ENCODE measurements at places on chromosomes 2 and 18. TPM values are rescaled to one million over a fixed set of nuclear protein-coding genes. Genes with fewer than 3 reads are reported as not detected.

DNA sequence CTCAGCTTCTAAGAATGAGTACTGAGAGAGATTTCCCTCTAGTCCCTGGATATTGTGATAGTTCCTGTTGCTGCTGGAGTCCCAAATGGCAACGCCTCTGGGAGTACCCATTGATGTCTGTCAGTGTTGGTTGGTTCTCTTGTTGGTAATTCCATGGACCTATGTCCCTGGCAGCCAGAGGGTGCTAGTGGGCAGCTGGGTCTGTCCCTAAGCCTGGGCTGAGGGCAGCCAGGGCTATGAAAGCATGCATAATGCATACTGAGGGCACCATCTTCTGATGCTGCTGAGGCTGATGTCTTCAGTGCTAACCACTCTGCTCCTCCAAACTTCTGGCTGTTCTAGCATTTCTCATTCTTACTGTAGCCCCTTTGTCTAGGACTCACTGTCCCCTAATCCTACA lies 35.9 kb downstream of the NABP1 start:
- DNase-seq, result no peak

DNA sequence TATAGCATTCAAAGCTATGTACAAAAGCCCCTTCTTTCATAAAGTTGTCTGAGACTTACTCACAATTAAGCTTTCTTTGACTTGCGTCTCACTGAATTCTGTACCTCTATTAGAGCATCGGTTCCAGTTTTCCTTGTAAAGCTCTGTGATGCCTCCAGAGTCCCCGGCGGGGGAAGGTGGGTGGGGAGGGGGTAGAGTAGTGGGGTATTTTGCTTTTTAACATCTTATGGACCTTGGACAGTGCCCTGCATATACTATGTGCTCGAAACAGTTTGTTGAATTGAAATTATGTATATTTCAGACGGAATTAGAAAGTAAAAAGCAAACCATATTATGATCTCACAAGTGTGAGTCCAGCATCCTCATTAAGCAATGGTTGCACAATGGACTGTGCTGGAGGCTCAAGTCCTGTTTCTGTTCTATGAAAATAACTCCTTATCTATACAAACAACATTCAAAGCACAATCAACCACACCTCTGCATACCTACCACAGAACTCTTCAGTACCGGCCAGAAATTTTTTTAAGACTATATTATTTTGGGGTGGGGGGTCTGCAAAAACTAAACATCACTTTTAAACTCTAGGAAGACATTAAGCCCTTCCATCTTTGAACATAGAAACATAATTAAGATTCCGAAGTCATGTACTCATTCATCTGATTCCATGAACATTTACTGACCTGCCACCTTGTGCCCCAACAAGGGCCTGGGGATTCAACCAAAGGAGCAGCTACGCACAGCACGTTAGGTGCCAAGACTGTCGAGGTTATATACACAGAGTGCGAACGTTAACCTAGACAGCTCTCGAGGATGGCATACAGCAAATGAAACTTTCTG lies 908 bp downstream of the STAT1 start:
- DNase-seq, result no peak

- no peak for DNase-seq
Observed at GRCh38 chr2:107384422-107384821, 442.3 kb upstream of the RGPD4 start.

GRCh38 chr18:5178519-5178918 lies 18.5 kb downstream of the AKAIN1 start:
- DNase-seq, result no peak

GRCh38 chr2:196167666-196168065 lies 3.7 kb downstream of the STK17B start:
- no peak for DNase-seq

DNA sequence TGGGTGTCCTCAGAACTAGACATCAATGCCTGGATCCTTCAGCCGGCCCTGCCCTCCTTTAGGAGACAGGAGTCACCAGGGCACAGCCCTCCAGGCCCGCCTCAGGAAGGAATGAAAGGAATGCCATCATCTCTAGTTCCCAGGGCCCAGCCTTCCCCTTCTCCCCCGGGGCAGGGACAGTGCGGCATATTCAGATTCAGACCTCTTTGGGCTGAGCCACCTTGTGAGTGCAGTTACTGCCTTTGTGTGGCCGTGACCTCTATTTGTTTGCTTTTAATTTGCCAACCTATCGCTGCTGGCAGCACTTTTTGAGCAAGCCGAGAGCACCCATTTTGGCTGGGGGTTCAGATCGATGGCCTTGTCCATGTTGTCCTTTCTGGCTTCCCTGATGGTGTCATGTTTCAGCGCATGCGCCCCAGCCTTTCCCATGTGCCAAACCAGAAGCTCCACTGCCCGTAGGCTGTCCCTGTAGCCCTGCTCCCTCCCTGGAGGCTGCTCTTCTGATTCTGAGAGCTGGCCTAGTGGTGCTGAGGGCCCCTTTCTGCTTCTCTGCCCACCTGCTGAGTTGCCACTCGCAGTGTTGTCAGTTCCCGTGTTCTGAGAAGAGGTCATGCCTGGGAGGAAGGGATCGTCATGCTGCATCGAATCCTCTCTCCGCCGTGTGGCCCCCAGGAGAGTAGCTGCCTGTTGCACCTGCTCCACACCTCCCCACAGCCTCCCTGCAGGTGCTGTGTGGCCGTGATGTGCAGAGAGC lies 10.9 kb downstream of the ANKRD23 start:
- DNase-seq, result no peak

DNA sequence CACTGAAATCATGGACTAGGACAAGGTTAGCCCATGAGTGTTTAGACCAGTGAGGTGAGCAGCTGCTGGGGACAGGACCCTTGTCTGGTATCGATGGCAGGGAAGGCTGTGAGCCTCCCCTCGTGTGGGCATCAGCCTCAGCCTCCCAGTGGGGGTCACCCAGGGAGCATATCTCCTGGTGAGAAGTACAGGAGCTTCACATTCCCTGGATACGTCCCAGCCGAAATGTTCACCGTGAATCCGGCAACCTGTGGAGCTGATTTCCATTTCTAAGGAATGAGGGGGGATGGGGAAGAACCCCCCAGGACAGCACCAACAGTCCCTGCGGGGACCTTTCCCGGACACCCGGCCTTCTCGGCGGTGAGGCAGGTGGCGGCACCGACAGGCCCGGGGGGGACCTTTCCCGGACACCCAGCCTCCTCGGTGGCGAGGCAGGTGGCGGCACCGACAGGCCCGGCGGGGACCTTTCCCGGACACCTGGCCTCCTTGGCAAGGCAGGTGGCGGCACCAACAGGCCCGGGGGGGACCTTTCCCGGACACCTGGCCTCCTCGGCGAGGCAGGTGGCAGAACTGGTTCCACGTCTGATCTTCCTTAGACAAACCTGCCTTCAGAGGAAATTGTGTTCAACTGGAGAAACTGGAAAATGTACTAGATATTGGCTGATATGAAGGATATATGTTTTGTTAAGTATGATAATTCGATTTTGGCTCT lies 21.2 kb downstream of the RTP5 start:
- no peak for DNase-seq

DNA sequence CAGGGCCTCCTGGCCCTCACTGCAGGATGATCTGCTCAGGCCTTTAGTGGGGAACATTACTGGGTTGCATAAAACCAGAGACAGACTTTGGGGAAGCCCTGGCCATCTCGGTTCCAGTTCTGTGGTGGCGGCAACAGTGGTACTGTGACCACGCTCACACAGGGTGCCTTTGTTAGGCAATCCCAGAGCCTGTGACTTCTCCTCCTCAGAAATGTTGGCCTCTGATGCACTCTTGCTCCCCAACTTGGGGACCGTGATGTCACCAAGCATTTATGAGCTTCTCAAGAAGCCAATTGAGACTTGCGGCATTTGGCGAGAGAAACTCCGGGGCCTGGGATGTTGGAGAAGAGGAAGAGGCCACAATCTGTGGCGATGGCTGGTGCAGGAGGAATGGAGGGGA lies 80.9 kb upstream of the PKDCC start:
- no peak for DNase-seq

DNA sequence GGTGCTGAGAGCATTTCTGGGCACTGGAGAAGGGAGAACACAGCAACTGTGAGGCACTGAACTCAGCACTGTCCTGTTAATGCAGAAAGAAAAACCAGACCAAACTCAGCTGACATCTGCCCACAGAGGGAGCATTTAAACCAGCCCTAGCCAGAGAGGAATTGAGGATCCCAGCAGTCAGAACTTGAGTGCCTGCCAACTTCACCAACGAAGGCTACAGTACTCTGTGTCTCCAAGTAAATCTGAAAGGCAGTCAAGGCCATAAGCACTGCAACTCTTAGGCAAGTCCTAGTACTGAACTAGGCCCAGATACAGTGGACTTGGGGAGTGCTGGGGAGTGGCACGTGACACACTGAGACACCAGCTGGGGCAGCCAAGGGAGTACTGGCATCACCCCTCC lies 176.2 kb upstream of the ZC3H15 start:
- no peak for DNase-seq

DNA sequence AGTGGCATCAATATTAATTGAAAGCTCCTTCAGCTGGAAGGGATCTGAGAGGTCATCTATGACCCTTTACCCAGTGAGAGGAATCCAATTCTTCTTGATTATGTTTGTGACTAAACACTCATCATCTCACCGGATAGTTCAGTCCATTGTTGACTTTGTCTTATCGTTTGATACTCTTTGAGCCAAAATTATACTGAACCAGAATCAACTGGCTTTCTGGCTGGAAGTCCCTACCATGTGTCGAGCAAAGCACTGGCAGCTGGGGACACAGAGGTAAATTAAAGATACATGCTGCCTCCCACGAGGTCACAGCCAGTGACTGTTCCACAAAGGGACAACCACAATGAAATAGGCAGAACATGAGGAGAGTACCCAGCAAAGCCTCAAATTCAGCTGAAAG lies 91.4 kb upstream of the FHL2 start:
- DNase-seq, result no peak

- no peak for DNase-seq
Observed at GRCh38 chr2:195438692-195439091, 218.3 kb upstream of the SLC39A10 start.

GRCh38 chr2:67917332-67918054 lies 145.3 kb downstream of the C1D start:
- no peak for DNase-seq

DNA sequence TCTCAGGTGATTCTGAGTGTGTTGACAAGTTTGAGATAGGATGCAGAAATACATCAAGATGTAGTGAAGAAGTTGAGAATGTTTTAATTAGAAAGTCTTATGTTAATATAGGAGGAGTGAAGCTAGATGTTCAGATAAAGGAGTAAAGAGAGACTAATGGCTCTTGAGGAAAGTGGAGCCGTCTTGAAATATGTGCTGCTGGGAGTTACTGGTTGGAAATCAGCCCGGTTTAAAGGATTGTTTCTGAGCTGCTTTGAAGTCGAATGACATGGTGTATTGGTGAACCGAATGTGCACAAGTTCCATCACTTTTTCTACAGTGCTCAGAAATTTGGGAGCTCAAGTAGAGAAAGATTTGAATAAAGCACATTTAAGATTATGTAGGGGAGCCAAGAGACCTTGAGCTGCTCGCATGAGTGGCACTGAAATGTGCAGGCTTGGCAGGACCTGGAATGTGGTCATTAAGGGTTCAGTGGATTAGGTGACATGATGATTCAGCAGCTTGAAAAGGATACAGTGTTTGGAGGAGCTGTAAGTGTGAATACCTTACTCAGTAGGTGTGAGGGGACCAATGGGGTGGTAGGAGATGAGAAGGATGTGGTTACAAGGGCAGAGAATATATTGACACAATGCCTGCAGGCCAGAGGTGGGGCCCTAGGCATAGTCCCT lies 68.6 kb downstream of the CAB39 start:
- no peak for DNase-seq

DNA sequence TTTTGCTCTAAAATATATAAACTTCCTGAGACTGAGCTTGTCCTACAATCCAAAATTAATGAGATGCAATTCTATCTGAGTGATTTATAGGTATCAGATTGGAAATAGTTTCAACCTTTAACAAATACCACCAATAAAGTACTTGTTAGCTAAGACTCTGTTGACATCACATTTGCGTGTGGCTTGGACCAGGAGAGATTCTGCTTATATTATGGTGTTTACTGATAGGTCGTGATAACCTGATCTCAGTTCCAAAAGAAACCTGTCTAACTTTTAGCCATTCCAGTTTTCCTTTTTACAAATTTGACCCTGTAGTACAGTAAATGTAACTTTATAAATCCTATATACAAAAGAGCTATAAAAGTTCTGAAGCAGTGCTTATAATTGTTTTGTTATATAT lies 78.4 kb upstream of the ABCA12 start:
- DNase-seq, result no peak

- DNase-seq, result no peak
Observed at GRCh38 chr2:190911813-190912212, 31.2 kb downstream of the GLS start.

- DNase-seq, result no peak
Observed at GRCh38 chr2:36387258-36387916, 31.8 kb downstream of the CRIM1 start.

- no peak for DNase-seq
Observed at GRCh38 chr18:10739152-10739551, 213.3 kb downstream of the NAPG start.

AMMECR1L gene
- 11.8 TPM for total RNA-seq

PDCL3 gene
- total RNA-seq, result 26.7 TPM

LOXHD1 gene
- total RNA-seq, result 0.48 TPM

CNGA3 gene
- total RNA-seq, result not detected

SDC1 gene
- total RNA-seq, result 0.32 TPM

POTEF gene
- total RNA-seq, result not detected

DOK6 gene
- total RNA-seq, result 10.6 TPM

Measured in cardiac septum (tissue), 1 donor.